Stimulated activated CD4-positive, alpha-beta T cell treated with anti-CD3 and anti-CD28 coated beads, Interleukin-4, amount 100 ng/mL, for 4 hours (primary cell): ENCODE measurements at places on chromosomes 6 and 20.

- DNase-seq = no peak
Observed at GRCh38 chr6:15810618-15811017, 147.8 kb upstream of the DTNBP1 start.

DNA sequence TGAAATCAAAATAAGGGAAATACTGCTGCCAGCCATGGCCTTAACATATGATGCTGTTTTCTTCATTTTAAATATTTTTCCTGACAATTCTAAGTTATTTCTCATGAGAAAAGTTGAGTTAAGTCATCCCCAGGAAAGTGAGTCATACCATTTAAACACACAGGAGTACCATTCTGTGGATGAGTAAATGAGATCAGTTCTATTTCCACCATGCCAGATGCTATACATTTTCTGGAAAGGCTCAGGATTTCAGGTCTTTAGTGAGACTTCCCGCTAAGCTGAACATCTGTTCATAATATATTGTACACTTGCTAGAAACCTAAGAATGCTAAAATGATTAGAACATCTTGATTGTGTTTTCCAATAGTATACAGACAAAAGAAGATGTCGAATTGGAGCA lies 256.2 kb upstream of the MANEA start:
- no peak for DNase-seq

- no peak for DNase-seq
Observed at GRCh38 chr6:1164600-1164999, 147.3 kb upstream of the FOXQ1 start.

GRCh38 chr20:19692100-19692499 lies 66.0 kb upstream of the RIN2 start:
- DNase-seq = no peak

- no peak for DNase-seq
Observed at GRCh38 chr20:25273541-25274358, 25.9 kb downstream of the PYGB start.

DNA sequence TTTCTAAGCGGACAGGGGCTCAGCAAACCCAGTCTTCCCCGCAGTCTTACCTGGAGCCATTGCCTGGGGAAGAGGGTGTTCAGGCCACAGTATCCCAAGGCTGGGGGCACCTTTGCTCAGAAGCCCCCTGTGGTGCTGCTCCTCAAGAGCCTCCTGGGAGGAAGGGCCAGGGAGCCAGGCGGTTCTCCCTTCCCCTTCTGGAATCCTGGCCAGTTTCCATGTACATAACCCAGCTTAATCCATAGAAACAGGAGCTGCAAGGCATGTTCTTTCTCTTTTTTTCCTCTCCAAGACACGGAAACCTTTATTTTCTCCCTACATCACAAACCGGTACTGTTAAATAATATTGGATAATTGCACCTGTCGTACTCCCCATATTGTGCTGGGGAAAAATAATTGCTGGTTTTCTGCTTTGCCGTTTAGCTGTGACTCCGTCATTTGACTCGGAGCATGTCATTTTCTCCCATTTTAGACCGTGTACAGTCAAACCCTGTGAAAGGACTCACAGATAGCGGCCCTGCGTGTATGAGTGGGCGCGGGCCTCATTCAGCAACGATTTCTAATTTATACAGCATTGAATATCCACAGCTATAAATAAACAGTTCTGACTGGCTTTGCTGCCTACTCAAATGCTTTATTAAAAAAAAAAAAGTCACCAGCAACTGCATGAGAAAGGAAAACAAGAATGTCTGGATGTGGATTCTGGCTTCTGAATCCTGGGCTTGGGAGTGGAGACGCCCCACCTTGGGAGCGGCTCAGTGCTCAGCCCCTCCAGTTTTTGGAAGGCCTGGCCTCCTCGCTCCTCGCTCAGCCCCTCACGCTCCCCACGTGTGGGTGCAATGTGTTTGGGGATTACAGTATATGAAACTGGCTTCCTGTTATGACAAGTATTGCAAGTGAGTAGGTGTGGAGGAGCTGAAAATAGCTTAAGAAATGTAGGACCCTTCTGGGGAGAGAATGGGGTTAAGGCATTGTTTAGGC lies 67.3 kb downstream of the ADTRP start:
- DNase-seq = peak; percentile 60

DNA sequence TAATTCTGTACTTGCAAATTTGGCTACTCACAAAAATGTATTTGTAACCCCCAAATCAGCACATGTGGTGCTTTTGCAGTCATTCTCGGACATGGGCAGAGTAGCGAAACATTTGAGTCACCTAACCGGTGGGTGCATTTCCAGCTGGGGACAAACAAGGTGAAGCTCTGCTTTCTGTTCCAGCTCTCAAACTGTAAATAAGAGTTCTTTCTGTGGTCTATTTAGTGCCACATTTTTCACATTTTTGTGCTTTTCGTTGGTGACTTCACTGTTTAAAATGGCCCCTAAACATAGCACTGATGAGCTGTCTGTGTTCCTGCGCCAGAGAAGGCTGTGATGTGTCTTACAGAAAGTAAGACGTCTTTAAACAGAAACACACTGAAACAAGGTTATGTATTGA lies 244.5 kb downstream of the CDC5L start:
- DNase-seq = no peak

- no peak for DNase-seq
Observed at GRCh38 chr6:141403827-141404226, 728.9 kb upstream of the GJE1 start.

- DNase-seq = peak; percentile 75
Observed at GRCh38 chr6:53065266-53066076, at the start of gene FBXO9. TSS of gene FBXO9 (plus strand) at chr6:53065404. CDS start at chr6:53065790, 386 bp downstream.

- no peak for DNase-seq
Observed at GRCh38 chr6:170283212-170284081, 7.4 kb downstream of the DLL1 start.

GRCh38 chr6:144360401-144360800 lies 75.3 kb downstream of the UTRN start:
- DNase-seq = no peak

- DNase-seq = no peak
Observed at GRCh38 chr6:167487749-167488664, 163.1 kb downstream of the TTLL2 start.

- DNase-seq = no peak
Observed at GRCh38 chr20:51446656-51447055, 95.9 kb downstream of the NFATC2 start.

- DNase-seq = no peak
Observed at GRCh38 chr6:87396595-87397392, 11.0 kb upstream of the CFAP206 start.

DNA sequence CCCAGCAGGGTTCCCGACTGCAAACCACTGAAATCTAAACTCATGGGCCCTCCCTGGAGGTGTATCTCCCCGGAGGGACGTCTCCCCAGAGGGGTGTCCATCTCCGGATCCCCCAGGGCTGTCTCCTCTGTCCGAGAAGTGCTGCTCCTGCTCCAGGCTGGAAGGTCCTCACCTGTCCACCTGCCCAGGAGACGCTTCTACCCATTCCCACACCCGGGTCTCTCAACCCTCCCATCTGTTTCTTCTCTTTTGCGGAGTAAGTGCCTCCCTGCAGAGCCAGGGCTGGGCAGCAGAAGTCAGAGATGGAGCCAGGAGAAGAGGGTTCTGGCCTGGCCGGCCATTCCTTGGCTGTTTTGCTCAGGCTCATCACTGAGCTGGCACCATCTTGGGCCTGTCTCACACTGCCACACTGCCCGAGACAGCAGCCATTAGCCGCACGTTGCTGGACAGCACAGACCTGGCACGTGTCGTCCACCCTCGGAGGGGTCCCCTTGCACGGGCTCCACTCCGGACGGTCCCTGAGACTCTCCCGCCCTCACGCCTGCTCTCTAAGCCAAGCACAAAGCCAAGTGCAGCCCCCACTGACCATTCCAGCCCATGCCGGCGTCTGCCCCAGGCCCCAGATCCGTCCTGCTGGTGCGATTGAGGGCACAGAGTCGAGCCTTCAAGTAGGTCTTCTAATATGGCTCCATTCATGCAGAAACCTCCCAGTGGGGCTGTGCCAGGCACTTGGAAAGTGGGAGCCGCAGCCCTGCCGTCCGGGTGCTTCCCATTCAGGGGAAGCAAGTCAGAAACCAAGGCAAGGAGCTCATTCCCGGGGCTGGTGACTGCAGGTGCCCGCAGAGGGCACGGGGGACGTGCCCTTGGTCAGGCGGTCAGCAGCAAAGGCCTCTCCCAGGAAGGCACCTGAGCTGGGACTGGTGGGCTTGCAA lies 367.7 kb downstream of the TAF4 start:
- DNase-seq = no peak

DNA sequence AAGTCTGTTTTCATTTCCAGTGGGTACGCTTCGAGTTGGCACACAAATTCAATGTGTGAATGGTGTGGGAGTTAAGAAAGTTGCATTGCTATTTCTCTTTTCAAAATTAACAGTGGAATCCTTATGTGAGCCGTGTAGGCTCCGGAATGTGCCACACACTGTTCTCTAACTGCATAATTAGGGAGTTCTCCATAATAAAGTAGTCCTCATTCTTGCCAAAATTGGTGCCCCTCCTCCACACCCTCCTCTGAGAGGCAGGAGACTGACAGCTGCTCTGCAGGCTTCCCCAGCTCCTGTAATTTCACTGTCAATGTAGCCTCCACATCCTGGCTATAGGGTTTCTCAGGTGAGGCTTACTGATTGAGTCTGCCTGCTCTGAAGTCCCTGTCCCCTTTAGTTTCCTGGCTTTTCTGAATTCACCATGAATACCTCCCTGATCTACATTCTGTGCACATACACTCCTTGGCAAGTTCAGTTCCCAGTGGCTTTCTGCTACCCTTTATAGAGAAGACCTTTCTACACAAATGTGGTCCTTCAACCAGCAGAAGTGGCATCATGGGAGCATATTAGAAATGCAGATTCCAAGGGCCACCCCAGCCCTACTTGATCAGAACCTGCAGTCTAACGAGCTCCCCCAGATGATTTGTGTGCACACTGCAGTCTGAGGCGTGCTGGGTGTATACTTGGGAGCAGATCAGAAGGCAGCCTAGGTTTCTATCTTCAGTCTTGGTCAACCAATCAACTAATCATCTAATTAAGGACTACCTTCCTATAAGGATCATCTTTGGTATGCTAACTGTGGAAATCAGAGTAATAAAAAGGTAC lies 19.9 kb upstream of the CCN6 start:
- DNase-seq = no peak

GRCh38 chr6:46312654-46313053 lies 141.9 kb upstream of the ENPP5 start:
- no peak for DNase-seq

DNA sequence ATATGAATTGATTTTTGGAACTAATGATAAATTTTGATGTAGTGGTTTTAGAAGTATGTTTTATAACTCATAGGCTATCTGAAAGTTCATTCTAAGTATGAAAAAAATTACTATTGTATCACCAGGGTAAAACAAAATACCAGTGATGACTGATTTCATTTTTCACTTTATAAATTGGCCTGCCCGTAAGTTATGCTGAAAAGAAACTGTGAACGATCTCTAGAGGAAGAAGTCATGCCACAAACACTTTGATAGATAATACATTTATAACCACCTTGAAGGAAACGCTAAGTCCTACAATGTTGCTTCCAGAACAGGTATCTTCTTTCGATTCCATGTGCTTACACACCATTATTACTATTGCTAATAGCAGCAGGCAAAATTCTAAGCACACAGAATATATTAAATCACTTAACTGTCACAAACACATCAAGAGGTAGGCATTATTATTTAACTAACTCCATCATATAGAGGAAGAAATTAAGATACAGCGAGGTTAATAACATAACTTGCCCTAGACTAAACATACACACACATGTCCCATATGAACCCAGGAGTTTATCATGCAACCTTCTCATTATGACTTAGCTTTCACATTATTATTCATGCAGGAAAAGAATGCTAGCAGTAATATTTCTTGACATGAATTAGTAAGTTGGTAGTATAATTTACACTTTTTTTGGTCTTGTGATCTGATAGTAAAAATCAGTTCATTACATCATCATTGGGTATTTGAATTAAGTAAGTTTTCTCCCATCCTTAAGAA lies 44.7 kb downstream of the RGS17 start:
- no peak for DNase-seq

GRCh38 chr20:62104234-62104789 lies 18.0 kb upstream of the LSM14B start:
- DNase-seq = no peak

DNA sequence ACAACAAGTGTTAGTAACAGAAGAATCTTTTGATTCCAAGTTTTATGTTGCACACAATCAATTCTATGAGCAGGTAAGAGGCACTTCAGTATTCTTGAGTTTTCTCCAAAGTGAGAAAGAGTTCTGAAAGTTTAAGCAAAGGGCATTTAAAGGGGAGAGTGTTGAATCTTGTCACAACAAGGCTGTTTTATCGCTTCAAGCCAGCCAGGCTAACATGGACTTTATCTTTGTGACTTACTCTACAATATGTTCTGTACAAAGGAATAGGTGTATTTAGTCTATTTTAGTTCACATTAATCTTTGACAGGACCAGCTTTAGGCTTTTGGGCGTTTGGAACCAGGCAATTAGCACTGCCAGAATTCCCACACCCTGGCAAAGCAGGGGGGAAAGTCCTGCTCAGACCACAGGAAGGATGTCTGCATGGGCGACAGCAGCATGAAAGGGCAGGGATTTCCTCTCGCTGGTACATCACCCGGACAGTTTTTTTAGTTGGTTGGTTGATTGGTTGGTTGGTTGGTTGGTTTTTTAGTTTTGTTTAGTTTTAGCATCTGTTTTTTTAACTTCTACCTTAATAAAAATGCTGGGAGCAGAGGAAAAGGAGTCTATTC lies 395.4 kb upstream of the SOX4 start:
- no peak for DNase-seq

GRCh38 chr6:164039954-164040375 lies 625.4 kb downstream of the QKI start:
- peak; percentile 13 for DNase-seq

DNA sequence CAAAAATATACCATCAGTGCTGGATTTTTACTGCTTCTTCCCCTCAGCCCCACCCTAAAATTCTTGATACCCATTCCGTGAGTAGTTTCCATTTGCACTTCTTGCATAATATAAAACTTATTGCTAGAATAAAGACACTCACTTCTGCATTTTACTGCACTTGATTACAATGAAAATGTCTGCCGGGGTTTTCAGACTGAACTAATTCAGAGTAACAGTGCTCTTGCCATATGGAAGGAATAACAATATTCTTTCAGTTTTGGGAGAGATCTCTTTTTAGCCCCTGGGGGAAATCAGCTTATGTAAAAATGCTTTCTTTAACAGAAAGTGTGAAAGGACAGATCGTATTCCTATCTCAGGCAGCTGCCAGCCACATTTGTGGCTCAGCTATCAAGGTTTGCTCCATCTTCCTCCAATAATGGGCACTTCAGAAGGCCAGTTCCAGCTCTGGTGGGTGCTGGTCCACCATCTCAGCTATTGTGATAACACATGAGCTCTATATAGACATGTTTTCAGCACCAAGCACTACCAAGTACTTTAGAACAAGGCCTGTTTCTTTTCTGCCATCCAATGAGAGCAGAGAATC lies 8.9 kb downstream of the SMLR1 start:
- no peak for DNase-seq

DNA sequence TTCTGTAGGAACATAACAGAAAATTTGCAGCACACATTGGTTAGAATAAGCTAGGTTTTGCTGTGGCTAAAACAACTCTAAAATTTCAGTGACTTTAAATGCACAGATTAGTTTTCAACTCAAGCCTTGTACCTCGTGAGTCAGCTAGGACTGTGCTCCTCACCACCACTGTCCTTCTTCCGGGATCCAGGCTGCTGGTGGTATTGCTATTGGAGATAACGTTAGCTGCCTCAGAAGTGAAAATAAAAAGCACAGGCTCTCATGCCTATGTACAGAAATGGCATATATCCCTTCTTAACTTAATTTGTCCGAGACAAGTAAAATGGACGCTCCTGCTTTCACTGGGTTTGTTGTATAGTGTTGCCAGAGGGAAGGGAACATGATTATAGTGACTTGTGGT lies 931.1 kb upstream of the EYS start:
- DNase-seq = no peak

GRCh38 chr20:33857722-33858563 lies 46.8 kb downstream of the CHMP4B start:
- DNase-seq = no peak
